ENCODE measurements at places on chromosomes 7 and 10.
A peak's percentile ranks its signal among the peaks of the same experiment; 100 is the strongest.

- no peak for DNase-seq
Measured at GRCh38 chr7:139823959-139824521, 5.0 kb upstream of the TBXAS1 start.

GRCh38 chr7:155358066-155358947, 60.6 kb downstream of the INSIG1 start:
- no peak for DNase-seq

DNA sequence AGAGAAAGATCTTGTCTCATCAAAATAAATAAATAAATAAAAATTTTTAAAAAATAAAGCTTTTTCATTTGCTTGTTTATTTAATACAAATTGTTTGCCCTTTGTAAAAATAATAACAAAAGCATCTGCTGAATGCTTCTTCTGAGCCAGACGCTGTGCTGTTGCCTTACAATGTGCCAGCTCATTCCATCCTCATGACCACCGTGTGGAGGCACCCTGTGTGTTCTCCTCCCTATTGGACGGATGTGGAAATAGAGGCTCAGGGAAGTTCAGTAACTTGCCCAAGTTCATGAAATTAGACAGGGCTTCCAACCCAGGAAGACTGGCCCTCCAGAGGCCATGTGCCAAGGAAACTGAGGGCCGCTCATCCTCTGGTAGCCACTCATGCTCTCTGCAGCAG, 120.6 kb downstream of the SH3PXD2A start:
- no peak for DNase-seq

GRCh38 chr10:93711891-93712290, 9.5 kb upstream of the FRA10AC1 start:
- DNase-seq, result no peak

DNA sequence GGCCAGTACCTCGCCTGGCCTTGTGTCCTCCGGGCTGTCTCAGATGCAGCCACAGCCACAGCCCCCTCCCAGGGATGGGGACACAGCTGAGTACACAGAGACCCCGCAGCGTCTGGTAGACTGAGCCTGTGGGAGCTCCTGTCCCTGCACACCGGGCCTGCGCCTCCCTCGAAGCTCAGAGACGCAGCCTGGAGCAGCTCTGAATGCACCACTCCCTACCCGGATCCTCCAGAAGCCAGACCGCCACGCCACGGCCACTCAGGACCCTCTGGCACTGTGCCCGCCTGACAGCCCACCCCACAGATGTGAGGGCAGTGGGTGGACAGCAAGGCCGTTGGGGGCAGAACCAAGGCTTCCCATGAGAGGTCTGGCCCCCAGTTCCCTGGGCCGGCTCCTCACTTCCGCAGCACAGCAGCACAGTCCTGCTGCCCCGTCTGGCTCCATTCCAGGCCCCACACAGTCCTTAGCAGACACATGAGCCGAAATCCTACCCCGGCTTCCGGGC, 40.8 kb downstream of the PAPOLB start:
- no peak for DNase-seq

- DNase-seq, result no peak
Measured at GRCh38 chr10:77604063-77604462, 33.5 kb downstream of the KCNMA1 start.

GRCh38 chr10:43892062-43892770, 243.5 kb upstream of the ZNF32 start:
- no peak for DNase-seq

GRCh38 chr10:120375666-120376065, 81.4 kb upstream of the PLPP4 start:
- no peak for DNase-seq

- DNase-seq, result no peak
Measured at GRCh38 chr10:42754155-42755027, 28.2 kb upstream of the BMS1 start.

- DNase-seq, result no peak
Measured at GRCh38 chr10:47244560-47245500, 55.2 kb upstream of the GDF10 start.

DNA sequence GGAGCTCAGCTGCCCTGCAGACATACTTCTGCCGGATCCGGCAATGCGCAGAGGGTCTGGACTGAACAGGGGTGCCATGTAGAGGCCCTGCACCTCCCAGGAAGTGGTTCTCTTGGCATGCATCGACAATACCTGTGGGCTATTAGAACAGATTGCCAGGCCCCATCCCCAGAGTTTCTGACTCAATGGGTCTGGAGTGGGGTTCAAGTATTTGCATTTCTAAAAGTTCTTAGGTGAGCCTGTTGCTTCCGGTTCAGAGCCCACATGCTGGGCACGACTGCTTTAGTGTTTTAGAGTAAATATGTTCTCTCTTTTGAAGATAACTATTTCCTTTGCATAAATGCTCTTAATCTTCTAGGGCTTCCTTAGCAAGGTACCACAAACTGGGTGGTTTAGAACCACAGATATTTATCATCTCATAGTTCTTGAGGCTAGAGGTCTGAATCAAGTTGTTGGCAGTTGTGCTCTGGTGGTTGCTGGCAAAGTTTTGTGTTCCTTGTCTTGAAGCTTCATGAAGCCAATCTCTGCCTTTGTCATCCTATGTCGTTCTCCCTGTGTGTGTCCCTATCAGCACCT, 435.5 kb downstream of the TCERG1L start:
- DNase-seq, result no peak

- DNase-seq, result no peak
Measured at GRCh38 chr7:42460933-42461332, 223.9 kb upstream of the GLI3 start.

GRCh38 chr7:13989126-13989948, at the start of gene ETV1:
TSS of gene ETV1 (minus strand) at chr7:13989666. CDS start at chr7:13989052, 614 bp downstream.
- DNase-seq, result no peak

DNA sequence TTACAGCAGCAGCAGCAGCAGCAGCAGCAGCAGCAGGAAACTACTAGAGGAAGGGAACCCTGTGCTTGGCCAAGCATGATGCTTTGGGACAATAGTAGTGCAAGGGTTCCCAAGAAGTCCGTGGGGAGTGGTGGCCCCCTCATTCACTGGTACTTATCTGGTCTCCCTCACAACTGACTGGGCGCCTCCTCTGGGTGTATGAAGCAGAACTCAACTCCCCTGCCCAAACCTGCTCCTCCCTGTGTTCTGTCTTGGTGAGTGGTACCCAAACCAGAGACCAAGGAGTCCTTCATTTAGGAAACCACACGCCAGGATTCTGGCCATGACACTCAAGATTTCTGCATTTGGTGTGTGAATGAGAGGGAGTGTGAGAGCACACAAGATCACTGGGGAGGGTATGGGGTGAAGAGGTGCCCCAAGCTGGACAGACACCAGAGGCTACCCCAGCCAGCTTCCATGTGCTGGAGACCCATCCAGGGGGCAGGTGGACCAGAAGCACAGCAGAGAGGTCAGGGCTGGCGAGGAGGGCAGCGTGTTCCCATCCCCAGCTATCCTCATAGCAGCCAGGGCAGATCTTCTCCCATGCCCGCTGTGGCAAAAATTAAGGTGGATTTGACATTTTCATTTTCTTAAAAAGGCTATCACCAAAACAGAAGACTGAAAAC, 10.6 kb upstream of the ZNF777 start:
- no peak for DNase-seq

GRCh38 chr10:31317652-31318381, 1.2 kb upstream of the ZEB1 start:
- DNase-seq, result peak; percentile 68

GRCh38 chr10:55786461-55787050, 574.5 kb downstream of the ZWINT start:
- no peak for DNase-seq

DNA sequence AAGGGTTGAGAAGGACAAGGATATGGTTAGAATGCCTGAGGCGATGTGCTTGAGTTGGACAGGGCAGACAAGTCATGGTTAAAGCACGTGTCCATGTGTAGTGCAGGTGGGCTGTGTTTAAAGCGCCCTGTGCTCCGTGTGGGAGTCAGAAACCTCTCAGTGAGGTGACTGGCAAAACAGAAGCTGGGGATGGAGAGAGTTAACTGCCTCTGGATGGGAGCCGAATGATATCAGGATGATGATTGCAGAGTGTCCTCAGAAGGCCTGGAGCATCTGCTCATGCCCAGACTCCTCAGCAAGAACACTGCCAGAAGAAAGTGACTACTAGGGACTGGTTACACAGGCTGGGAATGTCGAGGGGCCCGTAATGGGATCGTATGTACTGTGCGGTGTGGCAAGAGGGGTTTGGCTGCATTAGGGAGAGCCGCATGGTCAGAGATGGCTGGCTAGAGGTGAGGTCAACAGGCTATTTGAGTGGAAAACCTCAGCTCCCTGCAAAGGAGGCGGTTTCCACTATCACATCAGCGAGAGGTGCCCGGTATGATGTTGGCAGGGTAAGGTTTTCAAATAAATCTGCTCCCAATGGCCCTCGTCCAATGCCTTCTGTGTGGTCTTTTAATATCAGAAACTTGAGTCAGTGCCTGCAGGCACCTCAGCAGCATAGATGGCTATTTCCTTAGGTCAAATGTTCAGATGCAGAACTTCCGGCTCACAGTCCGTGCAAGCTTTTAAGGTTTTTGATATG, 26.1 kb upstream of the MRC1 start:
- DNase-seq, result no peak

GRCh38 chr10:13788320-13788600, 201.5 kb downstream of the PRPF18 start:
- no peak for DNase-seq

- no peak for DNase-seq
Measured at GRCh38 chr7:38655833-38656774, 24.9 kb upstream of the AMPH start.

DNA sequence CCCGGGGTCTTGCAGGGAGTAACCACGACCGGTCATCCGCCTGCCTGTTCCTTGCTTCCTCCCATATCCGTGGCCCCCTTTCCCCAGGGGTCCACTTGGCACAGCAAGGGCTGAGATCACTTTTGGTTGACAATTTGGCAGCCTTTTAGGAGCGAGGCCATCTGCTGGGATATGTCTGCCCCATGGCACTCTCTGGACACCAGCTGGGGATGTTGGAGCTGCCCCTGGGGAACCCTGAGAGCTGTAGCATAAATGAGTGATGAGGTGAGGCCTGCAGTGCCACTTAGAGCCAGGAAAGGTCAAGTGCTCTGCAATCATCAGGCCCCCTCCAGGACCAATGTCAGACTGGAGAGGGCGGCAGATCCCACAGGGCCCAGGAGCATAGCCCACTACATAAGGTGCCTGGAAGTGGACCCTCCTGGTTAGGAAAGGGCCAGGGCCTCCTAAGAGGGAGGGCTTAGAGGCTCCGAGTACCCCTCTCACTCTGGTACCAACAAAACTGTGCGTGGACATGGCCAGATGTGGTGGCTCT, 92.1 kb downstream of the HIP1 start:
- no peak for DNase-seq

Data from activated T-helper 1 cell treated with anti-CD3 and anti-CD28 coated beads, Interleukin-2, amount 50 U/mL, for 16 hours (primary cell).